ENCODE measurements at places on chromosomes 12 and 14. TPM values are rescaled to one million over a fixed set of nuclear protein-coding genes. Genes with fewer than 3 reads are reported as not detected.

Gene CFAP251
- total RNA-seq, result 1.5 TPM

Gene OTX2
- total RNA-seq, result not detected

Gene SYNDIG1L
- total RNA-seq, result not detected

Gene PPFIA2
- total RNA-seq, result 0.20 TPM

Gene BICD1
- 15.1 TPM for total RNA-seq

Gene CCDC197
- total RNA-seq, result not detected

Gene HELB
- total RNA-seq, result 2.4 TPM

Gene TNFAIP2
- 32.0 TPM for total RNA-seq

Gene LRRC10
- not detected for total RNA-seq

Gene SLC25A47
- total RNA-seq, result not detected

Gene MGP
- total RNA-seq, result 7.9 TPM

Gene KRT79
- total RNA-seq, result 4.8 TPM

Gene PRKD1
- total RNA-seq, result 4.3 TPM

Gene DIO3
- not detected for total RNA-seq

Gene APOF
- not detected for total RNA-seq

Gene B4GALNT1
- 14.4 TPM for total RNA-seq

Gene INSM2
- total RNA-seq, result not detected

Gene OLR1
- total RNA-seq, result not detected

All from RPMI7951 (cell line).